Right cardiac atrium (tissue), 5 donors: ENCODE measurements at places on chromosomes 3 and 15.

GRCh38 chr3:14980689-14981088 is 33.3 kb downstream of the NR2C2 start:
- no peak for DNase-seq

GRCh38 chr3:154588831-154589230 is 158.8 kb upstream of the GPR149 start:
- DNase-seq: no peak

- DNase-seq: no peak
Measured at GRCh38 chr3:59185591-59186369, 136.0 kb upstream of the CFAP20DC start.

DNA sequence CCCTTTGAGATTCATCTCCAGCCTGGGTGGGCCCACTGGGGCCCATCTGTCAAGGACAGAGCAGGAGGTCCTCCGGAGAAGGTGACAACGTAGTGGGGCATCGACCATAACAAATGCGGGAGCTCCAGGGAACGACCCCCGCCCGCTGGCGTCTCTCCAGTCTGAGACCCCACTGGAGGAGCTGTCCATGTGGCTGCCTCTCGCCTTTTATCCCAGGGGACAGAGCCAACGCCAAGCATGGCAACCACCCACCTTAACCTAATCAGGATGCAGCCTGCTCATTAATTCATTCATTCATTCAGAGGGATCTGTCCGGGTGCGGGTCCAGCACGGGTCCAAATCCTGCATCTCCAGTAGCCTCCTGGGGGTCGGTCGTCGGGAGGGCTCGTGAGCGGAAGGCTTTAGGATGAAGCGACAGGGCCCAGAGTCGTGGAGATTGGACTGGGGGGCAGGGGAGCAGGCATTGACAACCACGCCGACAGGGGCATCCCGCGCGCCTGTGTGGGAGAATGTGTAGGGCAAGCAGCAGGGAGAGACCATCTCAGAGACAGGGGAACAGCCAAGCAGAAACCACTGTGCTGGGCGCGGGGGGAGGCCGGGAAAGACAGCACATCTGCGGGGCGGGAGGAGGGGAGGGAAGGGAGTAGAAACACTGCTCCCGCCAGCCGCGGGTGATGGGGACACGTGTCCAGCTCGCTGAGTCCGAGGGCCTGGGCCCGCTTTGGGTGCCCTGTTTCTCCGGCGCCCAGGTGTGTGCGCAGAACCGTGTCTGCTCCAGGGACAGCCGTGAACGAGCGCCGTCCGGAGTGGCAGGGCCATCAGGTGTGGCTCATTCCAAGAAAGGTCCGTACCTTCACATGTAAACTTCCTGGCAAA is 1.9 kb downstream of the PIGZ start:
- no peak for DNase-seq
